ENCODE measurements at places on chromosomes 5 and 9. TPM values are rescaled to one million over a fixed set of nuclear protein-coding genes. Genes with fewer than 3 reads are reported as not detected.

DNA sequence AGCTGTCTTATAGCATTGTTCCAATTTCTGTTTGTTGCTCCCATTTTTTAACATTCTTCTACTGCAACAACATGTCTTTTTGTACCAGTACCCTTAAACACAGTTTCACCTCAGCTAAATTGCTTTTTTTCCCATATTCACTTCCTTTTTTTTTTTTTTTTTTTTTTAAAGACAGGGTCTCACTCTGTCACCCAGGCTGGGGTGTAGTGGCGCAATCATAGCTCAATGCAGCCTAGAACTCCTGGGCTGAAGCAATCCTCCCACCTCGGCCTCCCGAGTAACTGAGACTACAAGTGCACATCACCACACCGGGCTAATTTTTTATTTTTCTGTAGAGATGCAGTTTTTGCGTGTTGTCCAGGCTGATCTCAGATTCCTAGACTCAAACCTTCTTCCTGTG is 161.3 kb downstream of the NIPBL start:
- DNase-seq = no peak

GRCh38 chr5:113612060-113612496 is 98.6 kb downstream of the YTHDC2 start:
- no peak for DNase-seq

- no peak for DNase-seq
These were observed 93.7 kb downstream of the NDFIP1 start for GRCh38 chr5:142202282-142202681.

PDE4D gene
- polyA plus RNA-seq = 6.6 TPM

- no peak for DNase-seq
These were observed 166.2 kb upstream of the ACO1 start for GRCh38 chr9:32218100-32218767.

DNA sequence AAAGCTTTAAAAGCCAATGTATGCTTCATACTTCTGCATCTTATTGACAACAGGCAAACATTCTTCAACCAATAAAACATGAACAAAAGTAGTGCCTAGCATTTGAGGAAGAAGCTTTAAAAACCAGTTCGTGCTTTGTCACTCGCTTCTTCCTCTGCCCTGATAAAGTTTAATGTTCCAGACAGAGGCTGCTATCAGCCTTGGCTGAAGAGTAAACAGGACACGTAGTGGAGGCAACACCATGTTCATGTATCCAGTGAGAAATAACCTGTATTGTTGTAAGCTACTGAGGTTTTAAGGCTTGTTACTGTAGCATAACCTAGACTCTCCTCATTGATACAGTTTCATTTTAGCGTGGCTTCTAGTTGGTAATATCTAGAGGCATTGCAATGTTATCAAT is 3.2 kb upstream of the FUBP3 start:
- DNase-seq = no peak
